ENCODE measurements at places on chromosomes 12 and 14.

DNA sequence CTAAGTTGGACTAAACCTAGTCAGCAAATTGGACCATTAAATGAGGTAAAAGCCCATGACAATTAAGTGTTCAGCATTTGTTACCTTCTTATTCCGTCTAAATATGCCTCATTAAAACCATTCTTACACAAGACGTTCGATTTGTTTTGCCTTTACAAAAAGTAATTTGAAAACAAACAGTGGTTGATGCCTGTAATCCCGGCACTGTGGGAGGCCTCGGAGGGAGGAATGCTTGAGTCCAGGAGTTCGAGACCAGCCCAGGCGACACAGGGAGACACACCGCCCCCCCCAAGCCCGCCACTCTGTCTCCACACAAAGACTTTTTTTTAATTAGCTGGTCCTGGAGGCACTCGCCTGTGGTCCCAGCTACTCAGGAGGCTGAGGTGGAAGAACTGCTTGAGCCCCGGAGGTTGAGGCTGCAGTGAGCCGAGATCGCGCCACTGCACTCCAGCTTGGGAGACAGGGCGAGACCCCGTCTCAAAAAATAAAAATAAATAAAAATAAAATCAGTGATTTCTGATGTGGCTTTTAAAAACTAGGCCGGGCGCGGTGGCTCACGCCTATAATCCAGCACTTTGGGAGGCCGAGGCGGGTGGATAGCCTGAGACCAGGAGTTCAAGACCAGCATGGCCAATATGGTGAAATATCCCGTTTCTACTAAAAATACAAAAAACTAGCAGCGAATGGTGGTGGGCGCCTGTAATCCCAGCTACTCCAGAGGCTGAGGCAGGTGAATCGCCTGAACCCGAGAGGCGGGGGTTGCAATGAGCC, 856 bp upstream of the EIF4B start:
- no peak for DNase-seq

DNA sequence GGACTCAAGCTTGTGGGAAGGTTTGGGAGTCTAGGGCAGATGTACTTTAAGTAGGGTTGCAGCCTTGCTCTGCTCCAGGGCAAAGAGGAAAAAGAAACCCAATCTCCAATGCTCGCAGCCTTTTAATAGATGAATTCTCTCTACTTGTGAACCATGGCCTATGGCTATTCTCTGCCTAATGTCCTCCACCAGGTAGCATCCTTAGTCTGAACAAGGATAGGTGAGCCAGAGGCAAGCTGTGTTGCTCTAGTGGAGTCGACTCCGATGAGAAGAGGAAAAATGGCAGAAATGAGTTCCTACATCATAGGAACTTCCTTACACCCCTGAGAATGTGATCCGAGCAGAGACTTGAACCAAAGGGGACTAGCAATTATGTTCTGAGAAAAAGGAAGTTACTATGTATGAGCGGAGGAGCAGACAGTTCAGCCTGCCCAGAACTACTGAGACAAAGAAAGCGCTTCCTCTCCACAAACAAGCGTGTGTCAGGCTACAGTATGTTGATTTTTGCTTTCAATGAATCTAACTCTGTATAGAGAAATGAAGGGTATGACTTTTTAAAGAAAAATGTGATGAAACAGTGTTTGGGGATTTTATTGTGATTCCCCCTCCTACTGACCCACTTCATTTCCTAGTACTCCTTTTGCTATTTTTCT, 153.6 kb upstream of the ARID2 start:
- DNase-seq = no peak

- DNase-seq = no peak
These were observed 153.8 kb upstream of the KRR1 start for GRCh38 chr12:75665216-75665615.

DNA sequence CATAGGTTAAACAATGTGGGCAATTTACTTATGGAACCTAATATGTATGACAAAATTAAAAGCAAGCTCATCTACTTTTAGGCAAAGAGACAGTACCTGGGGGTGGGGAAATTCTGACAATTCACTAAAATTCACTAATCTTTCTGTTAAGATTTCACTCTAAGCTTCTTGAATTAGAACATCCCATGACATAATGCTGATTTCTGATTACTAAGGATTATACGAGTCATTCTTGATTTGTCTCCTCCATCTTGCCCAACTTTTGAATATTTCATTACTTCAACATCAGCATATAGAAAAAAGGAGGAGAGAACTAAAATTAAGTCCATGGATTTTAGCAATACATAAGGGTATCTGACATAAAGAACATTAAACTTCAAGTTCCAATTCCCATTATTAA, 2.4 kb downstream of the CEP83 start:
- DNase-seq = no peak

- no peak for DNase-seq
These were observed 37.0 kb downstream of the CDKL1 start for GRCh38 chr14:50359631-50360030.

GRCh38 chr14:81400852-81401251, 728 bp upstream of the STON2 start:
- DNase-seq = no peak

GRCh38 chr12:103312742-103313354, 182.9 kb downstream of the C12orf42 start:
- no peak for DNase-seq

DNA sequence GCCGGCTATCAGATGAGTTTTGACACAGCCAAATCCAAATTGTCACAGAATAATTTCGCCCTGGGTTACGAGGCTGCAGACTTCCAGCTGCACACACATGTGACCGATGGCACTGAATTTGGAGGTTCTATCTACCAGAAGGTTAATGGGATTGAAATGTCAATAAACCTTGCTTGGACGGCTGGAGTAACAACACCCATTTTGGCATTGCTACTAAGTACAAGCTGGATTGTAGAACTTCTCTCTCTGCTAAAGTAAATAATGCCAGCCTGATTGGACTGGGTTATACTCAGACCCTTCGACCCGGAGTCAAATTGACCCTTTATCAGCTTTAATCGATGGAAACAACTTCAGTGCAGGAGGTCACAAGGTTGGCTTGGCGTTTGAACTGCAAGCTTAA, 100.2 kb upstream of the EVL start:
- no peak for DNase-seq

DNA sequence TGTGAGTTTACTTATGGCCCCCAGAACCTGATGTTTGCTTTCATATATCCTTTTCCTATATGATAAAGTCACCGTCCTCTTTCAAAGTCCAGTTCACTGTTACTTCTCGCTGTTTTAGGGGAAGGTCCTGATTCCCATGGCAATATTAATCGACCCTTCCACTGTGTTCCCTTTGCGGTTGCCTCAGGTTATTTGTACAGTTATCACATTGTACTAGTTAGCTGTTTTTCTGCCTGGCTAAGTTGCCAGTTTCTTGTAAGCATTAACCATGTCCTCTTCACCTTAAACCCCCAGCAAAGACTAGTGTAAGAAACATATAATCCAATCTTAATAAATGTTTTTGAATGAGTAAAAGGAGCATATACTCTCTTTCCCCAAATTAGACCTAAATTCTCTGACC, 115.0 kb upstream of the PPFIA2 start:
- DNase-seq = no peak

DNA sequence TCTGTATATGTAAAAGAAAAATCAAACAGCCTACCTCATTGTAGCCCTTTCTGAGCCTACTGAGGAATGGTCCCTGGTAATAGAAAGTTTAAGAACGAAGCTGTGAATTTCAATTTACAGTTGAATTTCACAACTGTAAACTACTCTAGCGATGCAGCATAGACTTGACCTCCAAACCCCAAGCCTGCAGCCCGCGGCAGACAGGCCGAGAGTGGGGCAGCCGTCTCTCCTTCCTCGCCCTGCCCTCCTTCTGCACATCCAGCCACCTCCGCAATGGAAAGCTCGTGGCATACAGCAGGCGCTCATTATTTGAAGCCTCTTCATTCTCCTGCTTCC, 15.3 kb downstream of the RNASE2 start:
- DNase-seq = no peak

DNA sequence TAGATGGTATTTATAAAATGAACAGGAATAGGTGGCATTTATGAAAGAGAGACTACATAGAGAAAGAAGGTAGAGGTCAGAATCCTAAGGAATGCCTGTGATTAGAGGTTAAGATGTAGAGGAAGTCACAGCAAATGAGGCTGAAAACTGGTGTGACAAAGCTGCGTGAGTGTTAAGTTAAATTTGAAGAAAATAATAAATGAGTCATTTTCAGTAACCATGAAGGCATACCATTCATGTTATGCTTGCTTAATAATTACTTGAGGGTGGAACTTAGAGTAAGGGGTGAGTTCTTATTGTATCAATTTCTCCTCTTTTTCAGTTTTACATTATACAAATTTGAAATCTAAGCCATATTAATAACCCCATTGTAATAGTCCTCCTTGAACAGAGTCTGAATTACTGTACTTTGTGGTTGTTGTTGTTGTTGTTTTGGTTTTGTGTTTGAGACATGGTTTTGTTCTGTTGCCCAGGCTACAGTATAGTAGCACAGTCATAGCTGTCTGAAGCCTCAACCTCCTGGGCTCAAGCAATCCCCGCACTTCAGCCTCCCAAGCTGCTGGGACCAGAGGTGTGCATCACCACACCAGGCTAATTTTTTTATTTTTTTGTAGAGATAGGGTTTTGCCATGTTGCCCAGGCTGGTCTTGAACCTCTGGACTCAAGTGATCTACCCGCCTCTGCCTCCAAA, 761.5 kb downstream of the GALC start:
- DNase-seq = no peak

GRCh38 chr14:33309106-33309505, 370.4 kb downstream of the NPAS3 start:
- no peak for DNase-seq

DNA sequence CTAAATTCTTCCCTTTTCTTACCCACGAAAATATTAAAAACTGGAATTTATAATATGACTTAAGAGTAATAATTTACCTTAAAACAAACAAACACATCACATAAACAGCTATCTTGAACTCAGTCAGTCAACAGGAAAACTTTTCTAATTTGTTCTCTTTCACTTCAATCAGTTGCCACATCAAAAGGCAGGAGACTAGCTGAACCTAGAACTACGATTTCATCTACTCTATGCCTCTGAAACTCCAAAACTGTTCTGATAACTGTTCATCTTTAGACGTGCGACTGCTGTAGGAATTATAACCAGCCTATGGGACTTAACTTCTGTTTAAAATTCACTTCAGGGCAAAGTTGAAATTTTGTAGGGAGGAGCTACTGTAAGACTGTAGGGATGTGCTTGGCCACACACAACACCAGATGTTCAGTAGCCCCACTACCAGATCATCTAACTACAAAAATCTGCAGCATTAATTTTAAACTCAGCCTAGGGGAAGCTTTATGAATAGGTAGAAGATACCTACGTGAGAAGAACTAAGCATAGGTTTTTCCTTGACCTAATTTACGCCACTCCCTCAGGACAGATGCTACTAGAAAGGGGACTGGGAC, 7.6 kb upstream of the RAD51AP1 start:
- DNase-seq = no peak

- no peak for DNase-seq
These were observed 148.1 kb downstream of the LMNTD1 start for GRCh38 chr12:25404955-25405354.

GRCh38 chr12:108890208-108890607, 10.3 kb downstream of the DAO start:
- DNase-seq = no peak

DNA sequence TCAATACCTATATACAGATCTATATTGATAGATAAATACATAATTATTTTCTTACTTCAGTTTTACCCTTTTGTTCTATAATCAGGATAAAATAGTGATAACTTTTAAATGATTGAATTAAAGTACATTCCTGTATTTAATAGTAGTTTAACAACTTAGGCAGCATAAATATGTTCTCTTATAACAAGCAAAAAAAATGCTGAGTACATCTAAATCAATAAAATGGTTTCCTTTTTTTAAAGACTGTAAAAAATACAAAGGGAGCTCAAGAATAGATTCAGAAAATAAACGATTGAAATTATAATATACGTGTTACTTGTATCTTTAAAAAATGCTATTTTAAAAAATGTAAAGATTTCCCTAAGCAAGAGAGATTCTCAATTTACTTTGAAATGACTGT, 393.7 kb upstream of the TMEM132C start:
- no peak for DNase-seq

DNA sequence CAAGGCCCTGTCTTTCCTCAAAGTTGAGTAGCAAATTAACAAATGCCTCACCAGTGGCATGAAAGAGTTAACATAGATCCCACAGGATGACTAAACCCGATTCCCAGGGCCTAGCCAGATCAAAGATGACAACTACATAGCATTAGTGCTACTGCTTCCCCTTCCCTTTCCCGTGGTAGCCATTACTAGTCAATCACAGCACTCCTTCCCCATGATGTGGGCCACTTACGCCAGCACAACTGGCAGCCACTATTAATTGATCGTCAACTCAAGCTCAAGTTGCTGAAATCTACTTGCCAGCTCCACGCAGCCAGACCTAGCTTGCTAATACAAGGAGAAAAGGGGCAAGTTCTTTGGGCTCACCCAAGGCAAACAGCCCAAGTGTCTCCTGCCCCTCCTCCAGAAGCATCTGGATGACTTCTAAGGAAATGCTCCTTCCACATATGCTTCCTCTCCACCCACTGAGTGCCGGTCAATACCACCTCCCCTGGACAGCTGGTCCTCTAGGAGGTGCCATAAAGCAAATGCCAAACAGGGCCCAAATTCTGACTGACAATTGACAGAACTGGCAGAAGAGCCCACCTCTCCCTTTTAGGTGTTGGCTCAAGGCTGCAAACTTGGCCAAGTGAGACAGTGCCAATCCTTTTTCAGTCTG, 72.6 kb downstream of the NUAK1 start:
- DNase-seq = peak; percentile 91

- no peak for DNase-seq
These were observed 51.0 kb upstream of the SRSF5 start for GRCh38 chr14:69715725-69716477.

DNA sequence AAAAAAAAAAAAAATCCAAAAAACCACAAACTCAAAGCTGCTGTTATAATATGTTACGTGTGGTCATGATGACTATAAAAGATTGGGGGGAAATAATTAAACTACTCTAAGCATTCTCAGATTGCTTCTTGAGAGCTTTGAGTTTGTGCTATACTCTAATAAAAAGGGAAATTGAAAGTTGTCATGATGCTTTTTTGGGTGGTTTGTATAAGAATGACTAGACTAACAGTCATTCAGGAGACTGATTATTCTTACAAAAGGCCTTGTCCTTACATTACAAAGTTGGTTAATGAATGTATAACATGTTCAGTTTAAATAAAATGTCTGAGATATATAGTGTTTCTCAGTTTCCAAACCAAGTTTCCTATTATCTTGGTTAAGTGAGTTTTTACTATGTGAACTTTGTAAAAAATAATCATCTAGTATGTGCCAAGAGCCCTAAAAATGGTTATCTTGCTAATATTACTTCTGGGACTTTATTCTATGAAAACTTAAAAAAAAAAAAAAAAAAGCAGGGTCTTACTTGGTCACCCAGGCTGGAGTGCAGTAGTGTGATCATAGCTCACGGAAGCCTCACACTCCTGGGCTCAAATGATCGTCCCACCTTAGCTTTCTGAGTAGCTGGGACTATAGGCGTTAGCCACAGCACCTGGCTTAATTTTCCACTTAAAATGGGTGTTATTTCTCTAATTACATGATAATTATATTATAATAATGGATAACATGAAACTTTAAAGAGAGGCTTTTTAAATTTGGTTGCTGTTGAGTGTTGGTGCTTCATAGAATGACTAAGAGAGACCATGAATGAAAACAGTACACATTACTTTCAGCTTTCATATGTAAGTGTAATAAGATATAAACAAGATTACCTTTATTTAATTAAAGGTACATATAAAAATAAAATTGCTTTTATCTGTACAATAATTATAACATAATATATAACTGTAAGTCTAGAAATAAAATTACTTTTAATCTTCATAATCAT, 459.6 kb upstream of the RGS6 start:
- DNase-seq = no peak

GRCh38 chr12:119727600-119728443, 59.9 kb downstream of the PRKAB1 start:
- DNase-seq = peak; percentile 39

Measured in kidney capillary endothelial cell (primary cell).